ENCODE measurements at places on chromosomes 12 and 14.
A peak's percentile ranks its signal among the peaks of the same experiment; 100 is the strongest.

DNA sequence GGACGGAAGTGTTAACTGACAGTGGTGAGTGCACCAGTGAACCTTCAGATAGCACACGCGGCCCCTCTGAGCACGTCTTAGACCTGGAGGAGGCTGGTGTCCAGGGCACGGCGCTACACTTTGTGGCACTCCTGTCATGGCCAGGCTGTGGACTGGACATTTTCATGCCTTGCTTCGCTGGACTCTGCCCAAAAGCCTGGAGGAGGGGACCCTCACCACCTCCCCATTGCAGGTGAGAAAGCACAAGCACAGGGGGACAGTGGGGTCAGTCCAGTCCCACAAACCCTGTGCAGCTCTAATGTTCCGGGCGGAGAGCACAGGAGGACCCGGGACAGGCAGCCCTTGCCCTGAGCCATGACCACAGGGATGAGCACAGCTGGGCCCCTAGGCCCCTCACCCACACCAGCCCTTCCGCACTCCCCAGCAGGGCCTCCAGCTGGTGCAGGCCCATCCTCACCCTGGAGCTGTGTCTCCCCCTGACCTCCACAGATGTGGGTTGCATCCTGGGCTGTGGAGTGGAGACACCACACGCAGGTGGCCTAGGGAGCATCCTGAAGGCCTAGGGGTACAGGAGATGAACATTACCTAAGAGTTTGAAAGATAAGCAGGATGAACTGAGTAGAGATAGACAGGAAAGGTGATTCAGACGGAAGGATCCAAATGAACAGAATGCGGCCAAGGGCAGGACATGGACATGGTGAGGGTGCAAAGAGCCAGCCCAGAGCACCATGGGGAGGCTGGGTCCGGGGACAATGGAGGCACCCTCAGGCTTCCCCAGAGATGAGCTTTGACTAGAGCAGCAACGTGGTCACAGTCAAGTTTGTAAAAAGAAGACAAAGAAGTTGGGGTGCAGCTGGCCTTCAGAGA lies 132.8 kb downstream of the BCL11B start:
- DNase-seq = no peak

DNA sequence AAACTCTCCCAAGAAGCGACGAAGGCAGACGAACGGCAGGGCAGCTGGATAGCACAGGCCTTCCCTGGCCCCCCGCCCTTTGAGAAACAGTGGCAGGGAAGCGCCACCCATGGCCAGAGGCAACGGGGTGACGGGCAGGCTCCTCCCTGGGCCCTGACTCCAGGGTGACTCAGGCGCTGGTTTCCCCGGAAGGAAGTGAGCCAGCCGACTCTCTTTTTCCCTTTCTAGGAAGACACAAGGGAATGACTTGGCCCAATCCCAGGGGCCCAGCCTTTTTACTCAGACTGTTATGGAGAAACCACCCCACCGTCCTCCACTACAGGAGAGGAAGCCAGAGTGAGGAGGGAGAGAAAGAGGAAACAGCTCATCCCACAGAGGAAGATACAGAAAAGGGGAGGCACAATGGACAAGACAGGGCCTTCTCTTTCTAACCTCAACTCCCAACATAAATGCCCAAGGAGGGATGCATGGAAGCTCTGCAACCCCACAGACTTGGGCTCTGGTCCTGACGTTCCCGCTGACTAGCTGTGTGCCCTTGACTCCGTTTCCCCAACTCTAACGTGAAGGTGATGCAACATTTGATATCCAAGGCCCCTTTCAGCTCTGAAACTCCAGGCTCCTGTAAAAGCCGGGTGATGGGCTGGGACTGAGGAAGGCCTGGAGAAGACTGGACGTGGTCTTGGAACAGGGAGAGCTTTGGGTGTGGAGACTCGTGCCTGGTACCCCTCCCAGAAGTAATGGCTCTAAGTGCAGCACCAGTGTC lies 27.9 kb downstream of the ACTN1 start:
- DNase-seq = peak; percentile 88

DNA sequence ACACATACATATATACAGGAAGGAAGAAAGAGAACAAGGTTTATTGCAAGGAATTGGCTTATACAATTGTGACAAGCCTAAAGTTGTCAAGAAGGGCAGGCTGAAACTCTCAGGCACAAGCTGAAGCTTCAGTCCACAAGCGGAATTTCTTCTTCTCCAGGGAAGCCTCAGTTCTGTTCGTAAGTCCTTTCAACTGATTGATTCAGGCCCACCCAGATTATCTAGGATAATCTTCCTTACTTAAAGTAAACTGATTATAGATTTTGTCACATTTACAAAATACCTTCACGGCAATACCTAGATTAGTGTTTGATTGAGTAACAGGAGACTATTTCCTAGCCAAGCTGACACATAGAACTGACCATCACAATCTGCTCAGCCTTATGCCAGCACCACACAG lies 81.5 kb upstream of the TMEM260 start:
- DNase-seq = no peak

DNA sequence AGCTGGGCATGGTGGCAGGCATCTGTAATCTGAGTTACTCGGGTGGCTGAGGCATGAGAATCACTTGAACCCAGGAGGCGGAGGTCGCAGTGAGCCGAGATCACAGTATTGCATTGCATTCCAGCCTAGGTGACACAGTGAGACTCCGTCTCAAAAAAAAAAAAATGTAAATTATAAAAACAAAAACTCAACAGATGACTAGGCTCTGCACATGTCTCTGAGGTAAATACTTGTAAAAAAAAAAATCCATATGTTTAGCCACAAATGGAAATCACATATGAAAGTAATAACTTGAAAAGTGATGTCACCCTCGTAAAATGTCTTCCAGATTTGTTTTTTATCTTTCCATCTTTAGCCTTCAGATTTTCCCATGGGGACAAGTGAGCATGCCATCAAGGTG lies 85.0 kb downstream of the KICS2 start:
- DNase-seq = no peak

GRCh38 chr12:15728118-15728598 lies 61.0 kb downstream of the EPS8 start:
- DNase-seq = peak; percentile 47

GRCh38 chr14:53606203-53606602 lies 350.4 kb downstream of the BMP4 start:
- DNase-seq = no peak

All from RCC 7860 (cell line).